ENCODE measurements at places on chromosomes 7 and 10.

GRCh38 chr7:148819697-148820360 lies 64.3 kb downstream of the EZH2 start:
- peak; percentile 27 for DNase-seq

- DNase-seq = no peak
Observed at GRCh38 chr10:48574322-48574796, 30.5 kb downstream of the ARHGAP22 start.

- peak; percentile 42 for DNase-seq
Observed at GRCh38 chr7:137453356-137453755, 109.8 kb upstream of the PTN start.

- DNase-seq = no peak
Observed at GRCh38 chr7:52355053-52355452, 680.4 kb upstream of the POM121L12 start.

- no peak for DNase-seq
Observed at GRCh38 chr7:2461268-2462026, 14.8 kb downstream of the GRIFIN start.

- DNase-seq = no peak
Observed at GRCh38 chr7:106793015-106793975, 71.8 kb upstream of the PIK3CG start.

DNA sequence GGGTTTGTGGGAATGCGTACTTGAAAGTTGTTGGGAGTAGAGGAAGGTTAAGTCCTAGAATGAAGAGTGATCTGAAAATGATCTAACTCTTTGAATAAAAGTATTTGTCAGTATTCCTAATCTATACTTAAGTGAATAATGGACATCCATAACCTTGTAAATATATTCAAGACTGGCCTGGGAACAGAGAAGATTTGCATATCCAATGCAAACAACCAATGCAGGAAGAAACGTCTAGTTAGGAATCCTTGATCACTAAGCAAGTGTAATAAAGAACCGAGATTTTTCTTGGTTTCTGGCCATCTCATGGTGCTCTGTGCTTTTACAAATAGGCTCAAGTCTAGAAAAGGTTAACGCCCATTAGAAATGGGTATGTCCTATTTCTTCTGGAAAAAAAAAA lies 157.1 kb downstream of the RAB11FIP2 start:
- no peak for DNase-seq

DNA sequence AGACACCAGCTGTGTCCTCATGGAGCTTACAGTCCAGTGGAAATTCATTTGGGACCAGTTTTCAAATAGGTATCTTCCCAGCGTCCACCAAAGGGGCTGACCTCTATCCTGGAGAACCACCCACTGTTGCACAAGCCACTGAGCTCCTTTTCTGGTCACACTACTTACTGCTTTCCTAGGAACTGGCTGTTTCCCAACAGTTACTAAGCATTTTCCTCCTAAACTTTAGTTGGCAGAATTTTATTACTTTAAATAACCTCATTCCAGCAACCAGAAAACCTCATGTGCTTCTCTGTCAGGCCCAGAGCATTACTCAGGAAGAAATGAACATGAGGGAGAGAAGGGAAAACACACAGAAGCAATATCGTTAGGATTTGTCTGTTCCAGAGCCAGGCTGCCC lies 183.1 kb downstream of the GPAM start:
- peak; percentile 16 for DNase-seq

- DNase-seq = no peak
Observed at GRCh38 chr7:77413128-77413527, 3.0 kb downstream of the GSAP start.

GRCh38 chr10:132676193-132676891 lies 109.6 kb downstream of the NKX6-2 start:
- DNase-seq = no peak

GRCh38 chr7:112302566-112302965 lies 96.1 kb downstream of the ZNF277 start:
- no peak for DNase-seq

DNA sequence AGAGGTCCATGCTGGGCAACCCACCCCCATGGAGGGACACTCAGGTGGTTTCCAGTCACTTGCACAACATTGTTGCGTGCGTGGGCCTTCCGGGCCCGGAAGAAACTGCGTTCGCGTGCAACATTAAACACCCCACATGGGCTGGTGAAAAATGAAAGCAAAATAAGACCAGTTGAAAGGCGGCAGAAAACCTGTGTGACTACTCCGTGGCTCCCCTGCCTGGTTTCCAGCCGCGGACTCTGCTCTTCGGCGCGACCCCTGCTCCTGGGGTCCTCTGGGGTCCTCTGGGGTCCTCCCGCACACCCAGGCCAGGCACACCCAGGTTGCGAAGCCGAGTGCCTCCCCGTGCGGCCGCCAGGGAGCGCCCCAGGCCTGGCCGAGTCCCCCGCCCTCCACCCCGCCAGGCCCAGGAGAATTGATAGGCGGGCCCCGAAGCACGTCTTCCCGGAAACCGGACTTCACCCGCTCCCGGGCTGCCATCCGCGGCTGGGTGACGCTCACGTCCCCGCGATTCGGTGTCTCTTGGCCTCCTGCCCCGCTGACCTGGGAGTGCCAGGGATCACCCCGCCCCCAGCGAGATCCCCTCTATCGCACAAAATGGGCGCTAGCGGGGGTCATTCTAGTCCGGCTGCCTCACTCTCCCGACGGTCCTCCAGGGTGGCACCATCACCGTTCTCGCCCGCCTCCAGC lies 1.9 kb upstream of the SH2D4B start:
- peak; percentile 81 for DNase-seq

DNA sequence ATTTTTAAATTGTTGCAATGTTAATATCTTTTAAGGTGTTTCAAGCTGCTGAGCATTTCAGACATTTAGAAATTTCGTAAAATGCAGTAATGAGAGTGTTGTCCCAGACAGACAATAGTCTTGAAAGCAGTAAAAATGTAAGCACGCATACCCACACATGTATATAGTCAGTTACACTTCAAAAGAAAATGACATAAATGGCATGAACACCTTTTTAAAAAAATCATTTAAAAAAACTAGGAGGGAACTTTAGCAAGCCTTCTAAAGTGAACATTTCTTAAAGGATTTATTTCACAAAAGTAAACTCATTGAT lies 51.0 kb downstream of the CPED1 start:
- DNase-seq = no peak

DNA sequence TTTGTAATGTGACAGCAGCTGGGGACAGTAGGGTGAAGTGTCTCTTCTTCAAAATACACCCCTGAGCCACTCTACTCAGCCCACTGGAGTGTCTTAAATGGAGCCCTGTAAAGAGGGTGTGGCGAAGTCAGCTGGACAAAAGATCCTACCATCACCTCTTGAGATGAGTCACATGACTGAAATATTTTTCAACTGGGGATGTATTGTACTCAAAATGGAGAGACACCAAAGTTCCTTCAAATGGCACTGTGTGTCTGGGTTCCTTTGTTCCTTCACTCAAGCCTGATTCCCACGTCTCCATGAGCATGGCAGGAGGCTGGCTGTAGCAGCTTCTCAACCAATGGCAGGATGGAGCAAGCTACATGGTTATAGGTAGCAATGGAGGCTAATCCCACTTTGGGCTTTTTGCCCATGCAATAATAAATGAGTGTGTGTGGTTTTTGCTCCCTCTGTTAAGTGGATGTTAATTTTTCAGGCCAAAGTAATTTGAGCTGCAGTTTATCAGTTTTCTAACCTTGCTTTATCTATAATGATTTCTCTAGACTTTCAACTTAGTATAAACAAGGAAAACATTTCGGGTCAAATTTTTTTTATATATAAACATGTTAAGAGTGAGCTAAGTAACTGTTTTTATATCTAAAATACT lies 68.2 kb downstream of the CLEC2L start:
- DNase-seq = no peak

DNA sequence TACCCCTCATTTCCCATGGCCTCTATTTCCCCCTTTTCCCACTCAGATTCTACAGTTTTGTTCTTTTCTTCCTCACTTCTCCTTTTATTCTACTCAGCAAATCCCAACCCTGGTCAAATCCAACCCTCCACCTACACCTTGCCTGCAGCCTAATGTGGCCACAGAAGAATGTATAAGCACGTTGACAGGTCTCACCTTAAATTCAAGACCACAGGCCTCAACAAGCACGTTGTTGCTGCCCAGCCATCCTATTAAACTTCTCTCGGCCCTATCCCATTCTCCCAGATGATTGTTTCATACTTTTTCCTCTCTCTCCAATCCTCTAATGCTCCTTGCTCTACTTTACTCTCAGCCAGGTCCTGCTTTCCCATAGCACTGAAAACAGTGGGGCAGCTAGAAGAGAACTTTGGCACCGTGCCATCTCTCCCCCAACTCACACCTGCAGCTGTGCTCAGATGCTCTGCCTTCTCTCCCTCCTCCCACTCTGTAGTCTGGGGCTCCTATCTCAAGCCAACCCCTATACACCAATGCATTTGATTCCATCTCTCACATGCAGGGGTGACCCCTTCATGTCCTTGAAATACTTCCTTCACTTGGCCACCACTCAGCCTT lies 6.8 kb upstream of the EIF3A start:
- no peak for DNase-seq

- no peak for DNase-seq
Observed at GRCh38 chr10:74139981-74140380, 10.6 kb downstream of the AP3M1 start.

DNA sequence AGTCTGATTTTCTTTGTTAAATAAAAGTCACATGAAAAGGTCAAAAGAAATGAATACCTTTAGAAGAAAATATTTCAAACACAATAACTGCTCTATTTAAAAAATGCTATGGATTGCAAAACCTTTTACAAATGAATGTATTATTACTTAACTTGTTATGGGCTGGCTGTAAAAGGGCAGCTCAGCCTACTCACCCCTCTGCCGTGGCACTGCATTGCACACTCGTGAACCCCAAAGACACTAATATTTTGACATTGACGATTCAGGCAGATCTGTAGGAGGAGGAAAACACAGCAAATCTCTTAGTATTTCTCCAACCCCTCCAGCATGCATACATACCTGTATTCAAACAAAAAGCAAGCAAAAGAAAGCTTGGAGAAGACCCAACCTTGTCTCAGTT lies 149.5 kb downstream of the FANK1 start:
- no peak for DNase-seq
